ENCODE measurements at places on chromosomes 16 and 17.
A peak's percentile ranks its signal among the peaks of the same experiment; 100 is the strongest.

DNA sequence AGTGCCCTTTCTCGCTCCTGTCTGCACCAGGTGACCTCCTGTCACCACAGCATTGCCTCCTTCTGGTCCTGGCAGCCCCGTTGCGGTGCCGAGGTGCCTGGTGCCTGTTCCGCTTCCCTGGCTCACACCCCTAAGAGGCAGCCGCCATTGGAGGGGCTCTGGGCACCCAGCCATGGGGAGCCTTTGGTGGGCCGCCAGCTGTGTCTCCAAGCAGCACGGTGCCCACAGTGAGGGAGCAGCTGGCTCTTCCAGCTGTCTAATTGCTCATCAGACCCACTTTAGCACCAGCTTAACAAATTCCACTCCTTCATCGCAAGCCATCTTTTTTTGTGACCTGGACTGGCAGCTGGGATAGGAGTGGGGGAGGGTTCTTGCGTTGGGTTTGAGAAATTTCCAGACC, 276.1 kb downstream of the SNX29 start:
- DNase-seq: no peak

GRCh38 chr17:37054894-37055293, 106.1 kb downstream of the AATF start:
- DNase-seq: no peak

DNA sequence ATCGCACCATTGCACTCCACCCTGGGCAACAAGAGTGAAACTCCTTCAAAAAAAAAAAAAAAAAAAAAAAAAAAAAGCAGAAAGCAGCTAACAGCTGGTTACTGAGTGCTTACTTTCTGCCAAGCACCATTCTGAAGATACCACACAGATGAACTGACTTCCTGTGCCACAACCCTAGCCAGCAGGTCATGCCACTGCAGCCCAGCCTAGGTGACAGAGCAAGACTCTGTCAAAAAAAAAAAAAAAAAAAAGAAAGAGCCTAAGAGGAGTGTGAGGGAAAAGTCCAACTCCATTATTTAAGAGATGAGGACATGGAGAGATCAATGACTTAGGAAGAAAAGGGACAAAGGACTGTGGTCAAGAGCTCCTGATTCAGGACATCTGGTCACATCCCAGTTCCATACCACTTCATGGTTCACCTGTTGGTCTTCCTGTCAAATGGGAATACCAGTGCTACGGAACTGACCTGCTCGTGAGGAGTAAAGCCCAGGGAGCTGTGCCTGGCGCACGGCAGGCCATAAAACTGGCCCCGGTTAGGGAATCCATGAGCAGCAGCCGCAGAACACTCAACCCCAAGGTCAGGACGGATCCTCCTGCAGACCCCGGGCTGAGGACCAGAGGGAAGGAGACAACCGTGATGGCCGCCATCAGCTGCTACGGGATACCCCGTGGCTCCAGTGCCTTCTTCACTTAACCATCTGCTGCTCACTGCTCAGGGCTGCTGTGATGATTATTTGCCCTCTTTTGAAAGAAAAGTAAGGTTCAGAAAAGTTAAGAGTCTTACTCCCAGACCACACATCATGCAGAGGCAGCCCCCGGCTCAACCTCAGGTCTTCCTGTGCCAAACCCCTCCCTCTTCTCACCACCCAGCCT, 950 bp downstream of the KLHDC4 start:
- no peak for DNase-seq

DNA sequence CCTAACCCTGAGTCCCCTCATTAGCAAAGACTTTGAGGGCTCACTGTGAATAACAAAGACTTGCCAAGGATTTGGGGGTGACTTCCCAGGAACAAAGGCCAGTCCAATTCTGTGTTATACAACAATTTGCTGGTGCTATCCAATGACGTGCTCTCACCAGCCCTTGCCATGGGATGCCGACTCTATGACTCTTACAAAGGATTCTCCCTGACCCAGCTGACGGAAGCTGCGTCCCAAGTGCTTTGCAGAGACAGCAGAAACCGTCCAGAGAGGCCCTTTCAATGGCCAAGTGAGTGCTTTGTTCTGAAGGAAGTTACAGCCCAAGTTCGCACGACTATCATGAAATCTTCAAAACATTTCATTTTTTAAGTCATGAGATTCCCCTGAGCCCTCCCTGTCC, 345.3 kb upstream of the TNRC6C start:
- no peak for DNase-seq

DNA sequence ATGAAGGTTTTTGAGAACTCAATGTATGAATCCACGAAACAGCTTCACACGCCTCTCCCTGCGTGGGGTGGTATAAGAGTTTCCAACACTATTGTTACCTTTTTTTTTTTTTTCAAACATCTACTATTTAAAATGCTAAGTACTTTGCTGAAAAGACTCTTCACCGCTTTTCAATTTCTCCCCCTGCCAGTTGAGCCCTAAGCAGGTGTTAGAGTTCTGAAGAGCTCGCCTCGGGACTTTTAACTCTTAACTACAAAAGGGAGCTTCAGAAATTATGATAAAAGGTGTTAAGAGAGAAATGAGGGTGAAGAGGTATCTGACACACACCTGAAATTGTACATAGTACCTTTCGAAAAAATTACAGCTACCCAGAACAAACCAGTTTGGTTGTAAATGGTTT, 20.9 kb upstream of the PSMD7 start:
- no peak for DNase-seq

GRCh38 chr16:14181371-14182050, 110.4 kb downstream of the MRTFB start:
- DNase-seq: no peak

GRCh38 chr16:78962457-78962929, 638.0 kb downstream of the MAF start:
- DNase-seq: no peak

DNA sequence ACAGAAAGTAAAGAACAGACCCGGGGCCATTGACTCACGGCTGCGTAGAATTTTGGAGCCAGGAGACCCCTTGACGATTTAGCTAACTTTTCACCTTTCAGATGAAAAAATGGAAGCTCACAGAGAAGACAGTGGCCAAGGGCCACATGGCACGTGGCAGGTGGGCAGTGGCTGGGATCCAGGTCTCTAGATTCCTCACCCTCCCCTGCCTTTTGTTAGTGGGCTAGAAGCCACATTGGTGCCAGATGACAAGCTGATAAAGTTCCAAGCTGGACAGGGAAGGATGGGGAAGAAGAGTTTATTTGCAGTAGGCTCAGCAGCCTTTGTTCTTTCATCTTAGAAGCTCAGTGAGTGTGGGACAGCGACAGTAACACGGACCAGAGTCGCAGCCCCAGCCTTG, 105.8 kb downstream of the SPACA3 start:
- no peak for DNase-seq

DNA sequence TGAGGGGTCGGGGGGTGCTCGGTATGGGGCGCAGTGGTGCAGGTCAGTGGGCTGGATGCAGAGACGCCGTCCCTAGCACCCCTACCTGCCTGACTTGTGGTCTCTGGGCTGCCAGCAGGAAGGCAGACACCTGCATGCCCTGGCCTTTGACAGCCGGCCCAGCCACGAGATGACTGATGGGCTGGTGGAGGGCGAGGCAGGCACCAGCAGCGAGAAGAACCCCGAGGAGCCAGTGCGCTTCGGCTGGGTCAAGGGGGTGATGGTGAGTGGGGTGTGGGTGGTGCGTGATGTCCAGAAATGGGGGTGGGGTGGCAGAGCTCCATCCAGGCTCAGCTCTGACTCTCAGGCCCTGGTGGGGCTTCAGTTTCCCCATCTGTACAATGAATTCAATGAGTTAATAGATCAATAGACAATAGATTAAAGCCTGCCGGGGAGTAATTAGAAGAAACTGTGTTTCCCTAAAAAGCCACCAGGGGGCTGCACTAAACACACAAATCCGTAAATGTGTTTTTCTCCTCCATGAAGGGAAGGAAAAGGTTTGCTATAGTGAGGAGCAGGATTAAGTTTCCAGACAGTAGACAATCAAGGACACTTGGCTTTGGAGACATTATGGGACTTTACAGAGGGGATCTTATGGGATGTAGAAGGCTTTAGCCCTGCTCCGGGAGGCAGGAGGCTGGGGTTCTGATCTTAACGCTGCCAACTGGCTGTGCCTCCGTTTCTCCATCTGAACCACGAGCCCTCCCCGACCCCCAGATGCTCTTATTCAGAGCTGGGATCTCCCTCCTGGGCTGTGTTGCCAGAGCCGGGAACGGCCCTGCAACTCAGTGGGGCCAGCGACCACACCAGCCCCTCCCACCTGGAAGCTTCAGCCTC, 2.2 kb downstream of the SLC12A3 start:
- DNase-seq: peak; percentile 53

DNA sequence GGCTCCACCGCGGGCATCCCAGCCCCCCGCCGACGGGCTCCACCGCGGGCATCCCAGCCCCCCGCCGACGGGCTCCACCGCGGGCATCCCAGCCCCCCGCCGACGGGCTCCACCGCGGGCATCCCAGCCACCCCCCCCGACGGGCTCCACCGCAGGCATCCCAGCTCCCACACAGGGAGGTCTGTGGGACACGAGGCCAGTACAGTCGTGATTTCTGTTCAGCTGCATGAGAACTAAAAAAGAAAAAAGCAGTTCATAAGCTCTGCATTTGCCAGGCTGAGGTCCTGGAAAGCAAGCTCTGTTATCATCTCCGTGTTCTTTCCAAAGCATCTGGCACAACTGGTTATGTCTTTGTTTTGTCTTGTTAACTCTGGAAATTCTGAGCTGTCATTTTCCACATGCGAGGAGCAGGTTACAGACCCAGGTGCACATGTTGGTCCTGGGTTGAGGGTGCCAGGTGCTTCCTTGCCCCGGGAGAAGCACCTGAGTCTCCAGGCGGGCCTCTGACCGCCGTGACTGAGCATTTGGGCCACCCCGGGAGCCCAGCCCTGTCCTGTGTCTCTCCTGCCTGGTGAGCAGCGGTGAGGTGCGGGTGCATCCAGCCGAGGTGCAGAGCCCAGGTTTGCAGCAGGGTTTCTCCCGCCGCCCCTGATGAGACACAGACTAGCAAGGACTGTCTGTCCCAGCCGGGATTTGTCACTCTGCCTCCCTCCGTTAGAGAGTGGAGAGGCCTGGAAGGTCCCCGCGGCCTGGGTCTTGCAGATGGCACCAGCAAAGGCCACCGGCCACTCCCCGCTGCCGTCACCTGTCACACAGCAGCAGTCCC, 9.9 kb upstream of the WFIKKN1 start:
- DNase-seq: no peak

- DNase-seq: no peak
Observed at GRCh38 chr17:8237175-8237574, 10.7 kb downstream of the CTC1 start.

- DNase-seq: peak; percentile 61
Observed at GRCh38 chr17:58156839-58157803, 8.9 kb downstream of the OR4D1 start.

DNA sequence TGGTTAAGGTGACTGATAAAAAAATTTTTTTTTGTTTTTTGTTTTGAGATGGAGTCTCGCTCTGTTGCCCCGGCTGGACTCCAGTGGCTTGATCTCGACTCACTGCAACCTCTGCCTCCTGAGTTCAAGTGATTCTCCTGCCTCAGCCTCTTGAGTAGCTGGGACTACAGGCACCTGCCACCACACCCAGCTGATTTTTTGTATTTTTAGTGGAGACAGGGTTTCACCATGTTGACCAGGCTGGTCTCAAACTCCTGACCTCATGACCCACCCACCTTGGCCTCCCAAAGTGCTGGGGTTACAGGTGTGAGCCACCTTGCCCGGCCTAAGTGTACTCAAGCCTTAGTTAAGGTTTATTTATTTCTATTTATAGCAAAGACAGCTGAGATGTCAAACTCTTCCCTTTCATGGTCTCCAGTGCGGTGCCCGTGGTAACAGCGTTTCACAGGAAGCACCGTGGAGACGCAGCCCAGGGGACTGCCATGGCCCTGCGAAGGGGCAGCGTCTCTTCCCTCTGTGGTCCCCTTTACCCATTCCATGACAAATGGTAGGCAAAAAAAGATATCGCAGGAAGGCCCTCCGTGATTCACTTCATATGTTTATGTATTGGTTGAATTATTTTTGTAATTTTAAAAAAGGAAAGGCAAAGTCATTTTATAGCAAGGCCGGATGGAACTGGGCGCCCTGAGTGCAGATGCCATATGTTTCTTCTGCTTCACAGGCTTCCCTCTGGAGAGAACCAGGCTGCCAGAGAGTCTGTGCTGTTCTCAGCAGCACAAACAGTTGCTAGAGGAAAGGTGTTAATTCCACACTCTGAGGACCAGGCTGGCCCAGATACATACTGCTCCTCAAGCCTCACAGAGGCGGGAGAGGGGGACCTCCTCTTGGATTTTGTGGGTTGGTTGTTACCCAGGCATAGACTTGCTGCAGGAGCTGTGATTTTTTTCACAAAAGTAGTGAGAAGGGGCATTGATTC, 29.2 kb downstream of the DDX19A start:
- DNase-seq: no peak

DNA sequence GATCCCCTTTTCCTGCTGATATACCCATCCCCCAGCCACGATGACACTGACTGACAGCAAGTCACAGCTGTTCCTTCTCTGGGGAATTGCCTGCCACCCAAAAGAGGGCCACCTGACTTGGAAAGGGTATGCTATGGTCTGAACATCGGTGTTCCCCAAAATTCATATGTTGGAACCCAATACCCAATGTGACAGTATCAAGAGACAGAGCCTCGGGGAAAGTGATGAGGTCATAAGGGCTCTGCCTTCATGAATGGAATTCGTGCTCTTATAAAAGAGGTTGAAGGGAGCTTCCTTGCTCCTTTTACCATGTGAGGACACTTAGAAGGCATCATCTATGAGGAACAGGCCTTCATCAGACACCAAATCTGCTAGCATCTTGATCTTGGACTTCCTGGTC, 7.6 kb upstream of the MARVELD3 start:
- no peak for DNase-seq

GRCh38 chr17:5582209-5583185, 1.8 kb downstream of the NLRP1 start:
- DNase-seq: no peak

GRCh38 chr17:55344514-55344997, 77.1 kb downstream of the MMD start:
- DNase-seq: no peak

GRCh38 chr17:29565643-29566472, 979 bp downstream of the ABHD15 start:
- peak; percentile 71 for DNase-seq

DNA sequence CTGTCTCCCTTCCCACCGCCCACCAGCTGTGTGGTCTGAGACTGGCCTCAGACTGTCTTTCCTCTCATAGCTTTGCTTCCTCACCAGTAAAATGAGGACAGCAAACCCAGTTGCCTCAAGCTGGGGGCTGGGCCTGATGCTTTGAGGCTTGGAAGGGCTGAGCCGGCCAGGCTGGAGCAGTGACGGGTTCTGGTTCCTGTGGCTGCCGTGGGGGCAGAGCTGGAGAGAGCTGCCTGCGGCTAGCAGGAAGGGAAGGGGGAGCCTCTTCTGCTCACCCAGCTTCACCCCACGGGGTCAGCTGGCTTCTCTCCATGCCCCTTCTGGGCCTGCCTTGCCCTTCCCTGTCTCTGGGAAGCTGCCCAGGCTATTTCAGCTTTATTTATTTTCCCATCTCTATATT, 23.7 kb downstream of the LASP1 start:
- peak; percentile 28 for DNase-seq

Data from stomach (tissue), 19 donors.